Hippocampal formation (tissue), 2 donors: ENCODE measurements at places on chromosomes 2 and 18.
A peak's percentile ranks its signal among the peaks of the same experiment; 100 is the strongest.

DNA sequence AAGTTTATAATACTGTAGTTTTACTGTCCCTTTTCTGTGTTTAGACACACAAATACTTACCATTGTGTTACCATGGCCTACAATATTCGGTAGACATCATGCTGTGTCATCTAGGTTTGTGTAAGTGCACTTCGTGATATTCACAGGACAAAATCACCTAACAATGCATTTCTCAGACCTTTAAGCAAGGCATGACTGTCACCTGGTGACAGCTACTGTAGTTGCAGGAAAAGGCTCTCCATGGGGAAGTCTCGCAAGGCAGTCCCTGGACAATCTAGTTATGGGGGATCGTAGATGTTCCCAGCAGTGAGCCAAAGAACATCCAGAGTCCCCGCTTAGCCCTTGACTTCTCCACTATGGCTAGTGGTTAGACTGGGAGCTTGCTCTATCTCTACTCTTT is 73.1 kb downstream of the EIF2AK3 start:
- no peak for DNase-seq

DNA sequence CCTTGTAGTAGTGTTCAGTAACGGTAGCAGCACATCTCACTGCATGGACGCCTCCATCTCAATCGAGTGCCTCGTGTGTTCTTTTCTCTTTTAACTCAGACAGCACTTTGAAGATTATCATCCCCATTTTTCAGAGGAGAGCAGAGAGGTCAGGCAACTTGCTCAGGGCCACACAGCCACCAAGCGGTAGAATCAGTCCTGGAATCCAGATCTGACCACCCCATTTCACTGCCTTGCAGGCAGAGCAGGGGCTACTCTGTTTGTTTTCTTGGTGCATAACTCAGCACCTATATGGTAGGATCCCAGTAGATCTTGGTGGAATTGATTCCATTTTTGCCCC is 129.5 kb downstream of the SMAD7 start:
- no peak for DNase-seq

DNA sequence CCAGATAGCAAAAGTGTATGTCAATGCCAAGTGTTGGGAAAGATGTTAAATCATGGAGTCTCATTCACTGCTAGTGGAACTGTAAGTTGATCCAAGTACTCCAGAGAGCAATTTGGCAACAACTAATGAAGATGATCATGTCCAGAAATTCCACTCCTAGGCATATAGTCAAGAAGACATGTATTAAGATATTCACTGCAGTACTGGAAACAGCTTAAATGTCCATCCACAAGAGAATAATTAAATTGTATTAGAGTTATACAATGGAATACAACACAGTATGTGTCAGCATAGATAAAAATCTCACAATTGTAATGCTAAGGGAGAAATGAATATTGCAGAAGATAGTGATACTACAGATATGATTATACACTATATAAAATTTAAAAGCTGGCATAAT is 15.2 kb upstream of the LBH start:
- DNase-seq, result no peak

- no peak for DNase-seq
These were observed 609 bp upstream of the ZNF2 start for GRCh38 chr2:95165030-95165370.

GRCh38 chr2:43774617-43775016 is 778 bp downstream of the DYNC2LI1 start:
- no peak for DNase-seq

DNA sequence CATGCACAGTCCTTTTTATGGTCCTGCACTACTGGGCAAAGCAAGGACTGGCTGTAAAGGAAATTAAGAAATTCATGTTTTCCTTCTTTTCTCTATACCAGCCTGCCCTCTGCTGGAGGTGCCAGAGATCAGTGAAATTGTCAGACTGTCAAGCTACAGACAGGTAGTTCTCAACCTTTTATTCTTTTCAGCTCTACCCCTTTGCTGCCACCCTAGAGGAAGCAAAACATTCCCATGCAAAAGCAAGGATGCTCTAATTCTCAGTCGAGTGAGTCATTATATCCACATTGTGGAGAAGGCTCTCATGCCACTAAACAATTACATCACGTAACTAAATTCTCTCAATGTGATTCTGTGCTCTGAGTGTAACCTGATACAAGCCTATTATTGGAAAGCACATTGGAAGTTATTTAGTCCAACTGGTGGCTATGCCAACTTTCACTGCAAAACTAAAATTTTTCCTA is 25.0 kb upstream of the RAPGEF4 start:
- peak; percentile 44 for DNase-seq

- no peak for DNase-seq
These were observed 105.0 kb upstream of the CDC42EP3 start for GRCh38 chr2:37776487-37776886.

DNA sequence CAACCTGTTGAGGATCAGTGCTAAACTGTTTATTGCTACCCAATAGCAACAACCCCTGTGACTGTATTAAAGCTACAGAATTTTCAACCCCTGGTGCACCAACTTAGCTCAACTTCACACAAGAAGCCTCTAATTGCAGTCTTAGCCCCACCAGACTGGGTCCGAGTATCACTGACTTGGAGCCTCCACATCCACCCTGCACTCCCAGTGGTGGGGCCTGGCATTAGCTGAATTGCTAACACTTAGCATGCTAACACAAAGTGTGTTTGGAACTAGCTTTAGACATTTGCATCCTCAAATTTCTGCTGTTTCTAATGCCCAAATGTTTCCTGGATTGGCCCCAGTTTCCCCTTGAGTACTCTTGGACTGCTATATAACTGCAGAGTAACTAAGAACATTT is 298.6 kb downstream of the AGPS start:
- DNase-seq, result no peak

GRCh38 chr18:76497021-76497420 is 2.0 kb upstream of the ZNF516 start:
- DNase-seq, result no peak

DNA sequence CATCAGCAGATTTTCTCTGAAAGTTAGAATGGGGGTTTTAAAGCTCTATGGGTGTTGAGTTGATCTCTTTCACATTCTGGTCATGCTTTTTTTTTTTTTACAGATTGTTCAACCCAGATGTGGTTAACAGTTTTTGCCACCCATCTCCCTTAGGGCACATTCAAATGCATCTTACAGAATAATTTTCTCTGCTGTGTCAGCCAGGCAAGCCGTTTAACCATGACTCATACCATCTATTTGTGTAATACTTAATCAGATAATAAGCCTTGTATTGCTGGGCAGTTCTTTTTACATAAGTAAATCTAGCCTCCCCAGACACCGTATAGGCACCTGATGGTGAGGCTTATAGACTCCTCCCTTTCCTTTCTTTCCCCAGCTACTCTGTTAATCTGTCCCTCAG is 62.0 kb downstream of the TGIF1 start:
- no peak for DNase-seq

DNA sequence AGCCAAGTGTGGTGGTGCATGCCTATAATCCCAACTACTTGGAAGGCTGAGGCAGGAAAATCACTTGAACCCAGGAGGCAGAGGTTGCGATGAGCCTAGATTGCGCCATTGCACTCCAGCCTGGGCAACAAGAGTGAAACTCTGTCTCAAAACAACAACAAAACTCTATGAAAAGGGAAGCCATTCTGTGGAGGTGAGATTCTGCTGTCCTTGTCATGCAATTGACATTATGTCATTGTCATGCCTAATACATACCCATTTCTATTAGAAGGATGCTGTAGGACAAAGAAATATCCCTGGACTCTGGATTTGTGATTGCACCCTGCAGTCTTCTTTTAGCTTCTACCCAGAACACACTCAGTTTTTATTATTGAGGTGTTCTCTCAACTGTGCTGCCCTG is 8.6 kb downstream of the RASGRP3 start:
- no peak for DNase-seq

DNA sequence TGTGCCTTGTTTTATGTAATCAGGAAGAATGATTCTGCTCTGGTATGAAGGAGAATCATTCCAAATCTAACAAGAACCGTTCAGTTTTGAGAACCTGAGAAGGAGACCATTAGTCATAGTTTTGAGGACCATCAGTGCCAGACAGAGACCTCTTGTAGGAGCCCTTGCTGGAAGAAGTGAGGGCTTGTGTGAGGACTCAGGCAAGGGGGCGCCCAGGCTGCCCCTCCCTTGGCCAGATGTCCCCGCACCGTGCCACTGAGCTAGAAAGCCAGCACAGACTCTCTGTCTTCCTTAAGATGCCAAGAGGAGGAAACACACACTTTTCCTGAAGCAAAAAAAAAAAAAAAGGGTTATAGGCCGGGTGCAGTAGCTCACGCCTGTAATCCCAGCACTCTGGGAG is 55.7 kb upstream of the SLC39A10 start:
- no peak for DNase-seq

GRCh38 chr2:223654384-223654915 is 52.3 kb upstream of the SCG2 start:
- no peak for DNase-seq

GRCh38 chr18:43635397-43635796 is 358.1 kb upstream of the SYT4 start:
- DNase-seq, result no peak

DNA sequence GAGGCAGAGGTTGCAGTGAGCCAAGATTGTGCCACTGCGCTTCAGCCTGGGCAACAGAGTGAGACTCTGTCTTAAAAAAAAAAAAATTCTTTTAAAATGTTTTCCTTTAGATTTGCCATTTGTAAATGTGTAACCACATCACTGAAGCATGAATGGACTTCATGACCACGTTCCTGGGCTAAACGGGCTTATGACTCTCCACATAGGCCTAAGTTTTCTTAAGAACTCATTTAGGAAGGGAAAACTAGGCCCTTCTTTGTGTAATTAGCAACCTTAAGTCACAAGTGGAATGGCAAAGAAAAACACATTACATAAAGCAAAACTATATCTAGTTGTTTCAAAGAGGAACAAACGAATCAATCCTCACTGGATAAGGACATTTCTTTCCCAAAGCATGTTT is 99.5 kb downstream of the MEIS1 start:
- DNase-seq, result no peak
